ENCODE measurements at places on chromosomes 4 and X. TPM values are rescaled to one million over a fixed set of nuclear protein-coding genes. Genes with fewer than 3 reads are reported as not detected.

GRCh38 chr4:112847781-112848180 lies 201.7 kb upstream of the ANK2 start:
- no peak for DNase-seq

The SPIN3 gene
- 6.6 TPM for total RNA-seq

The POLN gene
- 2.2 TPM for total RNA-seq

DNA sequence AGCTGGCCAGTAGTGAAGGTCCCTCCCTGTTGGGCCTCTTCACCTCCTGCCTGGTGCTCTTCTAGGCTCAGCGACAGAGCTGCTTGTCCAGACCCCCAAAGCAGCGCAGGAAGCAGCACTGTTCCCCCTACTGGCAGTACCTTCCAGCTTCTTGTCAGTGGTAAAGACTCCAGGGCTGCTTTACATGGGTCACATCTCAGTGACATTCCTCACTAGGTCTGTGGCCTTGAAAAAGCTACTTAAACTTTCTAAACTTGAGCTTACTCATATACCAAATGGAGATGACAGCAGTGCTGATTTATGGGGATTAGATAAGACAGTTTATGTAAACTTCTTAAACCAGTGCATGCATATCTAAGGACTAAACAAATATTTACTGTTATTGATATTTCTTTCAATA lies 117.3 kb downstream of the FAT4 start:
- peak; percentile 12 for DNase-seq

DNA sequence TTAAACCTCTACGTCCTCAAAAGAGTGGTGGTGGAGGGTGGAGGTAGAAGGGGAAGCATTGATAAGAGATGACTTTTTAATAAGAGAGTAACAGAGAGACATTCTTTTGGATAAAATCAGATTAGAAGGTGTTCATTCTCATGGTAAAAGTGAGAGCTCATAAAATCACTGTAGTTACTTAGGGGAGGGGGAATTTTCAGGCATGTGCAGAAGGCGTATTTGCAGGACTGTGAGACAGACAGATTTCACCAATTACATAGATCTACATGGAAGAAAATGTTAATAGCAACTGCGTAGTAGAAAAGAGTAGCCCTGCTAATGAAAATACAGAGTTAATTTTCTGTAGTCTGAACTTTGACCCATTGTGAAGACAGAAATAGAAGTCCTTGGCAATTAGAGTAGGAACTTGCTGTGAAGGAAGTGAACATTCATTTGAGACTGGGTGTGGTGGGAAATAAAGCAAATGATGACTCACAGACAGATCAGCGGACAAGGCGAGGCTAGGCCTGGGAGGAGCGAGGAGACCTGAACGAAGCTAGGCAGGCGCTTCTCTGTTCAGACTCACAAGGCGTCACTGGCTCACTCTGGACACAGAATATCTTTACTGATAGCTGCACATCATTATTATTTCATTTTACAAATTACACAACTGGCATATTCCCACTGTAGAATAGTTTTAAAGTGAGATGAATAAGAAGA lies 57.2 kb upstream of the FAM9C start:
- peak; percentile 82 for DNase-seq

The F8A1 gene
- 9.6 TPM for total RNA-seq

GRCh38 chrX:110683925-110684324 lies 111.7 kb downstream of the CHRDL1 start:
- no peak for DNase-seq

DNA sequence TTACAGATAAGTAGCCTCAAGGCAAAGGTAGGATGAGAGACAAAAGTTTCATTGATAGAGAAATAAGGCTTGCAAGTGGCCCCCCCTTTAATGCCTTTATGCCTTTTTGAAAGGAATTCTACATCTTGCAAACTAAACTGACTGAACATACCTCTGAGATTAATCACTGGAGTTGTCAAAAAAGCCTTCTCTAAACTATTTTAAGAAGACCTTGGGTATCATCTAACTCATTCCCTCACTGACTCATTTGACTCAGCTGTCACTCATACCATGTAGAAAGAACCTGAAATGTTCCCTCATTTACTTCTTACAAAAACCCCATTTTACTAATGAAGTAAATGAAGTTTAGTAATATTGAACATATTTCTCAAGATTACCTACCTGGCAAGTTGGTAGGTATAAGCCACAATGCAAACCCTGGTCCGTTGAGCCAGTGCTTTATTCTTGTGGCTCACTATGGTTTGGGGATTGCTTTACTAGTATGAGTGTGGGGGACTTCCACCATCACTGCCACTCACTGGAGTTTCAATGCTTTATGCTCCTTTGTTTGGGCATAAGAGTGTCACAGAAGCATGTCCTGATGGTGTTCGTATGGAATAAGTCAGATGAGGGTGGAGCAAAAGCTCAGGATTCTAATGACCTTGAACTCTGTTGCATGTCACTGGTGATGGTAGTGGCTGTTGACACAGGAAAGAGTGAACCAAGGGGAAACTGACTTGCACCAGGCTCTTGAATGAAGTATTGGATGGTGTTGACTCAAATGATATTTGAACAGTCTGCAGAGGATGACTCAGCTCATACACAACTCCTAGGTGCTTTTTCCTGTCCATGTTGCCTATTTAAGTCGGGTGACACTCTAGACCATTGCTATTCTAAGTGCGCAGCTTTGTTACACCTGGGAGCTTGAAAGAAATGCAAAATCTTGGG lies 305.5 kb upstream of the EMCN start:
- peak; percentile 28 for DNase-seq

GRCh38 chrX:7574325-7574724 lies 268.6 kb upstream of the VCX start:
- no peak for DNase-seq

- no peak for DNase-seq
Observed at GRCh38 chrX:119189595-119189994, 46.5 kb upstream of the PGRMC1 start.

GRCh38 chr4:53532521-53532920 lies 58.8 kb downstream of the LNX1 start:
- DNase-seq, result peak; percentile 19

DNA sequence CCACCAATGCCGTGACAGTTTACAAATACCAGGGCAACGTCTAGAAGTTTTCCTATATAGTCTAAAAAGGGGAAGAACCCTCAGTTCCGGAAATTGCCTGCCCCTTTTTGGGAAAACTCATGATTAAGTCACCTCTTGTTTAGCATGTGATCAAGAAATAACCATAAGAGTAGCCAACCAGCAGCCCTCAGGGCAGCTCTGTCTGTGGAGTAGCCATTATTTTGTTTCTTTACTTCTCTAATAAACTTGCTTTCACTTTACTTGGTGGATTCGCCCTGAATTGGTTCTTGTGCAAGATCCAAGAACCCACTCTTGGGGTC lies 20.0 kb upstream of the HOPX start:
- DNase-seq, result no peak

DNA sequence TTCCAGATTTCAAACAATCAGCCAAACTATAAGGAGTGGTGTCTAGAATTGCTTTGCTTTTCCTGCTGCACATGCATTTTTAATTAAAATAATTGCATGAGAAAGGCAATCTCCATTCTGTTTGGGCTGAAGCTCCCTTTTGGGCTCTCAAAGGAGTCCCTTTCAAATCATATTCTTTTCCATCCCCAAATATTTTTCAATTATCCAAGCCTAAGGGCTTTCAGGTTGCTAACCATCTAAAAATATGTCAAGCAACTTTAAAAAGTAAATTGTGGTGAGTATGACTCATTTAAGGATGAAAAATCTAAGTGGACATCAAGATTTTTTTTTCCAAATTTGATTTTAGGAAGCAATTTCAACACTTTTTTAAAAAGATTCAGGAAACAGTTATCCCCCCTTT lies 28.4 kb downstream of the PIR start:
- DNase-seq, result no peak

DNA sequence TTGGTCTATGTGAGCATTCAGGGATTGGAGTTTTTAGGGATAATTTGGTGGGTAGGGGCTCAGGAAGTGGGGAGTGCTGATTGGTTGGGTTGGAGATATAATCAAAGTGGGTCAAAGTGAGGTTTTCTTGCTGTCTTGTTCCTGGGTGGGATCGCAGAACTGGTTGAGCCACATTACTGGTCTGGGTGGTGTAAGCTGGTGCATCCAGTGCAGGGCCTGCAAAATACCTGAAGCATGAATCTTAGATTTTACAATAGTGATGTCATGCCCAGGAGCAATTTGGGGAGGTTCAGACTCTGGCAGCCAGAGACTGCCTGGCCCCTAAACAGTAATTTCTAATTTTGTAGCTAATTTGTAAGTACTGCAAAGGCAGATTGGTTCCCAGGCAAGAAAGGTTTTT lies 665.6 kb upstream of the PRKX start:
- no peak for DNase-seq

GRCh38 chr4:36310793-36311192 lies 29.4 kb downstream of the DTHD1 start:
- no peak for DNase-seq

The ZNF141 gene
- total RNA-seq, result 2.8 TPM

GRCh38 chr4:184550476-184550875 lies 76.1 kb upstream of the IRF2 start:
- no peak for DNase-seq

GRCh38 chr4:2377241-2377640 lies 41.2 kb downstream of the ZFYVE28 start:
- no peak for DNase-seq

Data from HFFc6 (cell line).